ENCODE measurements at places on chromosomes 5 and 9. TPM values are rescaled to one million over a fixed set of nuclear protein-coding genes. Genes with fewer than 3 reads are reported as not detected.

GRCh38 chr9:131937451-131937850 lies 142.2 kb downstream of the MED27 start:
- H3K4me3 ChIP-seq: no peak overlapping the region
- no peak for DNase-seq
- H3K4me1 ChIP-seq: no peaks in the 10 kb centered on the region
- no peaks in the 10 kb centered on the region for H3K27me3 ChIP-seq

DELE1 gene
- total RNA-seq: 72.3 TPM

DNA sequence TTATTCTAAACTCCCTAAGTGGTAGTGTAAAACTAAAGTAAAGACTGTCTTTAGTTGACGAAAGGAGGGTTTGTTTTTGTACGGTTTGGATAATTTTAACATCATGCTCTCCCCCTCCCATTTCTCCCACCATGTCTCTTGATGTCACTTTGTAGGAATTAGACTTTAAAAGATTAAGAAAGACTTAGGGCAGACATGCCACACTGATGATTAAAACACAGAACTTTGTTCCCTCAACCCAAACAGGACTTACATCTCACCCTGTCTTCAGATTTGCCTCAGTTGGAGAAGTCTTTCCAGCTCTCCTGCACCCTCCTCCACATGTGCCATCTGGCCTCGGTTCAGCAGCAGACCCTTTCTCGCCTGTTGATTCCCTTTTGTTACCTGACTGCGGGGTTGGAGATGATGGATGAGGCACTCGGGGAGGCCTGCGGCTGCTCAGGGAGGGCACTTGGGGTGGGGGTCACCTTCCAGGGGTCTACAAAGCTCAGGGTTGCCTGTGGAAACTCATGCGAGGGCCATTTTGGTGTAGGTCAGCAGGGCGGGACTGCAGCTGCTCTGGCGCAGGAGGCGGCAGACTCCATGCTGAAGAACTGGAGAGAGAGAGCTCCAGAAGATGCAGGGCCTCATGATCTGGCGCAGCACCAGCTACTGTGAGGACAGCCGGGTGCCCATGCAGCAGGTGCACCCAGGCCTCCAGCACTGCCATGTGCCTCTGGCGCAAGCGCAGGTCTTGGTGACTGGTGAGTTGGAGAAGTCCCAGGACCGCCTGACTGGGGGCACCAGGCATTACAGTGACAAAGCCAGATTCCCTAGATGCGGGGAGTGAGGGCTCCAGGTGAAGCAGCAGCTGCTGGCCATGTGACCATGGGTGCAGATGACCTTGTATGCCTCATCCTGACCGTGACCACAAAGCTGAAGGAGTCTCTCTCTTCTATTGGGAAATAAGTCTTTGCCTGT lies 24.5 kb upstream of the EXOC3 start:
- no peak overlapping the region for H3K4me3 ChIP-seq
- peaks cover 11% of the 10 kb centered on the region for H3K4me1 ChIP-seq
- no peaks in the 10 kb centered on the region for H3K27me3 ChIP-seq
- DNase-seq: no peak
- H3K36me3 ChIP-seq: peaks cover 11% of the 10 kb centered on the region
- H3K27ac ChIP-seq: no peak overlapping the region

GRCh38 chr9:130214776-130215340 lies 42.7 kb downstream of the NCS1 start:
- no peaks in the 10 kb centered on the region for H3K4me1 ChIP-seq
- peaks cover 5% of the 10 kb centered on the region for H3K36me3 ChIP-seq
- H3K27ac ChIP-seq: no peak overlapping the region
- DNase-seq: no peak
- H3K27me3 ChIP-seq: no peaks in the 10 kb centered on the region

DNA sequence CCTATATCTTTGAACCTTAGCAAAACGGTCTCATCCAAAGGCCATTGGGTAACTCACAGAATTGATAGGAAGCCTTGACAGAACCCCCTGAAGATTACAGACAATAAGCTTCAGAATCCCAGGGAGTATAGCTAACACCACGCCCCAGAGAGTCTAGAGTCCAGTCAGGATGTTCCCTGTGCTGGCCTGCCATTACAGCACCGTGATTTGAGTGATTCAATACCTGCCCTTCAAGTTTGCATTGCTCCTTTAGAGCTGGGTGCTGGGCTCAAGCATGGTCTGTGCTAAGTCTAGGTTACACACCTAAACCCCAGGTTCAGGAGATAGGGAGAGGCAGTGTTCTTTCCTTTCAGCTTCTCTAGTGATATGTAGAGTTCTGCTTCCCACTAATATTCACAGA lies 90.5 kb downstream of the RASEF start:
- no peaks in the 10 kb centered on the region for H3K27me3 ChIP-seq
- H3K27ac ChIP-seq: no peak overlapping the region
- no peak overlapping the region for H3K4me3 ChIP-seq
- DNase-seq: no peak
- H3K4me1 ChIP-seq: no peaks in the 10 kb centered on the region
- H3K36me3 ChIP-seq: no peaks in the 10 kb centered on the region

- H3K27ac ChIP-seq: no peak overlapping the region
- H3K4me3 ChIP-seq: no peak overlapping the region
- H3K27me3 ChIP-seq: no peaks in the 10 kb centered on the region
- DNase-seq: no peak
- no peaks in the 10 kb centered on the region for H3K4me1 ChIP-seq
These were observed 1085.2 kb upstream of the ARRDC3 start for GRCh38 chr5:92468295-92468694.

DNA sequence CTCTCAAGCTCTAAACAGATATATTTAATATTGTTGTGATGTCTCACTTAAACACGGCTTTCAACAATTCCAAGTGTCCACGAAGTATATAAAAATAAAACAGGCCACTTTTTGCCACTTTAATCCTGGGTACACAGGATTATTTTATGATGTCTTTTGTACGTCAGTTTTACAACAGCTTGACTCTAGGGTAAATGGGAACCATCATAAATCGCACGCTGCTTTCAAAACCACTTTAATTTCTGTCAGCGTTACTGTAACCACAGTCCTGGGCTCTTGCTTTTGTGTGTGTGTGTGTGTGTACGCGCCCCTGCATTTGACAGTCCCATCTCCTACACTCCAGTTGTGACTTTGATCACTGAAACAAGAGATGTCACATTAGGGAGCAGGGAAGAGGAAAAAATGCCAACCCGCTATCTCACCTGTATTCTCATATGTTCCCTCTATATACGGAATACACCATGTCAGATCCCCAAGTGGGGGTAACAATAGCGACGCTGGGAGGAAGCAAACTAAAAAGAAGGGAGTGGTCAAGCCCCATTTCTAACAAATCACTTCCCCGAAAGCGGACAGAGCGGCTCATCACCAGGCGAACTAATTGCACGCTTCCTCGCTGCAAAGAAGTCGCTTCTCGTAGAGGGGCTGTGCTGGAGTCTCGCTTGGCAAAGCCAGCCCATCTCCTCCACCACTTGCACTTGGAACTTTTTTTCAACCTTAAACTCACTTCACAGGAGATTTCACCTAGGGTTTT lies 1.2 kb downstream of the BNC2 start:
- H3K4me1 ChIP-seq: peaks cover 15% of the 10 kb centered on the region
- H3K4me3 ChIP-seq: peak overlapping the region; percentile 61
- no peaks in the 10 kb centered on the region for H3K36me3 ChIP-seq

- H3K27me3 ChIP-seq: no peaks in the 10 kb centered on the region
- H3K36me3 ChIP-seq: no peaks in the 10 kb centered on the region
- no peak for DNase-seq
- H3K4me1 ChIP-seq: no peaks in the 10 kb centered on the region
- H3K4me3 ChIP-seq: no peak overlapping the region
These were observed 18.5 kb downstream of the OLFM1 start for GRCh38 chr9:135105938-135106491.

DNA sequence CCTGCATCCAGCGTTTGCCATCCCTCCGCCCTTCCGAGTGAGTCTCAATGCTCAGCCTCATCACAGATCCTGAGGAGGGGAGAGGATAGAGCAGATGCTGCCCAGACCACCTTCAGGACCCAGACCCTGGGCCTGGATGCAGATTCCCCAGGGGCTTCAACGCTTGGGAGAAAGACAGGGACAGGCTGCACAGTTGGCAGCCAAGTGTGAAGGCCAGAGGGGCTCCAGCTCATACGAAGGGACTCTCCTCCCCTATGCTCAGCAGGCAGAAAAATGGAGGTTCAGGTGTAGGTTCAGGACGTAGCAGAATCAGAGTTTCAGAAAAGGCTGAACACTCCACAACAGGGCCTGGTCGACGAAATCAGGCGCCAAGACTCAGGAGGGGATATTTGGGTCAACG lies 378.5 kb upstream of the IRX1 start:
- no peaks in the 10 kb centered on the region for H3K36me3 ChIP-seq
- H3K27ac ChIP-seq: no peak overlapping the region
- H3K4me3 ChIP-seq: no peak overlapping the region
- H3K27me3 ChIP-seq: no peaks in the 10 kb centered on the region
